ENCODE measurements at places on chromosomes 7 and 10.

- peak; percentile 60 for DNase-seq
Observed at GRCh38 chr7:149690688-149691446, 82.5 kb downstream of the ZNF467 start.

DNA sequence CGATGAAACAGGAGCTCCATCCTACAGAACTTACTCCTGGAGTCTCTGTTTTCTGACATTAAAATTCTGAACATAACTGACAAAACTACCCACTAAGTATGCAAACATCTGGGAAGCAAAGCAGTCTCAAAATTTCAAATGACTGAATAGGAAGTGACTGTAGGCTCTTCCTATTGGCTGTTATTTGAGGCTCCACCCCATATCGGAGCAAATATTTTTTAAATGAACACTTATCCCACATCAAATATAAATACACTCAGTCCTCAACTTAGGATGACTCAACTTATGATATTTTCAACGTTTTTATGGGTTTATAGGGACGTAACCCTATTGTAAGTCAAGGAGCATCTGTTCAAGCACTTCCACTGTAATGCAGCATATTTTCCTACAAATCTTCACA lies 8.8 kb downstream of the HSPA12A start:
- no peak for DNase-seq

DNA sequence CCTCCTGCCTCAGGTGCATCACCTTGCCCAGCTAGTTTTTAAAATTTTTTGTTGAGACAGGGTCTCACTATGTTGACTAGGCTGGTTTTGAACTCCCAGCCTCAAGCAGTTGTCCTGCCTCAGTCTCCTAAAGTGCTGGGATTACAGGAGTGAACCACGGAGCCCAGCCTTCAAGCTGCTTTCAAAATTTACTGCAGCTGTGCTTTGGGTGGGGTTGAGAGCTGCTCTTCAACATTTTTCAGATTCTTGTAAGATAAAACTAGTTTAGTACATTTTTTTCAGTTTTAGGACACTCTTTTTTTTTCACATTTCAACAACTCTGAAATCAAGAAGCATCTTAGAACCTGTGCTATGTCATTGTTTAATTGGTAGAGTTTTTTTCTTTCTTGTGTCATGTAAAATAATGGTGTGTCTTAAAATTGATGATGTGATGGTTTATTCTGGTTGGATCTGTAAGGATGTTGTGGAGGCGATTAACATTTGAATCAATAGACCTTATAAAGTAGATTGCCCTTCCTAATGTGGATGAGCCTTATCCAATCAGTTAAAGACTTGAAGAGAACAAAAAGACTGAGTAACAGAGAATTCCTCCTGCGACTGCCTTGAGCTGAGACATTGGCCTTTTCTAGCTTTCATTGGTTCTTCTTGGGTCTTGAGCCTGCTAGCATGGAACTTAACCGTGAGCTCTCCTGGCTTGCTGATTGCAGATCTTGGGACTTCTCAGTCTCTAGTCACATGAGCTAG lies 13.5 kb downstream of the PLEKHA8 start:
- no peak for DNase-seq

DNA sequence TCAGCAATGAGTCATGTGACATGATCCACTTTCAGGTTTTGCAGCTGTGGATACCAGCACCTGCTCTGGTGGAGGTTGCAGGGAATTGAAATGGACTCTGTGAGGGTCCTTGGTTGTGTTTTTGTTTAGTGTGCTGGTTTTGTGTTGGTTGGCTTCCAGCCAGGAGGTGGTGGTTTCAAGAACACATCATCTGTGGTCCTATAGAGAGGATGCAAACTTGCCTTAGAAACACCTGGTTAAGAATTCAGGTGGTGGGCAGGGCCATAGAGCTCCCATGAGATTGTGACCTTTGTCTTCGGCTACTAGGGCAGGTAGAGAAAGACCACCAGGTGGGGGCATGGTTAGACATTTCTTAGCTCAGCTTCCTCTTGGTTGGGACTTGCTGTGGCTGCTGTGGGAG lies 59.2 kb upstream of the CYP2C9 start:
- no peak for DNase-seq

DNA sequence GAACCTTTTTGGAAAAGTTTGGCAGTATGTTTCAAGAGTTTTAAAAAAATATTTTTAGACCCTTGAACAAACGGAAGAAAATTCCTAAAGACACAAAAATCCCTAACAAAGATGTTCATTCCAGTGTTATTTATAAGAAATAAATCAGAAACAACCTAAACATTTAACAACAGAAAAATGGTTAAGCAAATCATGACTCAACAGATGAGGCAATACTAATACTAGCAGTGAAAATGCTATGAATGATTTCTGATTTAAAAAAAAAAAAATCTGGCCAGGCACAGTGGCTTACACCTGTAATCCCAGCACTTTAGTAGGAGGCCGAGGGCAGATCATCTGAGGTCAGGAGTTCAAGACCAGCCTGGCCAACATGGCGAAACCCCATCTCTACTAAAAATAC lies 61.0 kb downstream of the ARHGAP12 start:
- DNase-seq, result no peak

- no peak for DNase-seq
Observed at GRCh38 chr7:92729172-92729571, 107.2 kb downstream of the CDK6 start.

GRCh38 chr10:8055420-8056349 lies 1.2 kb downstream of the GATA3 start:
- DNase-seq, result no peak

DNA sequence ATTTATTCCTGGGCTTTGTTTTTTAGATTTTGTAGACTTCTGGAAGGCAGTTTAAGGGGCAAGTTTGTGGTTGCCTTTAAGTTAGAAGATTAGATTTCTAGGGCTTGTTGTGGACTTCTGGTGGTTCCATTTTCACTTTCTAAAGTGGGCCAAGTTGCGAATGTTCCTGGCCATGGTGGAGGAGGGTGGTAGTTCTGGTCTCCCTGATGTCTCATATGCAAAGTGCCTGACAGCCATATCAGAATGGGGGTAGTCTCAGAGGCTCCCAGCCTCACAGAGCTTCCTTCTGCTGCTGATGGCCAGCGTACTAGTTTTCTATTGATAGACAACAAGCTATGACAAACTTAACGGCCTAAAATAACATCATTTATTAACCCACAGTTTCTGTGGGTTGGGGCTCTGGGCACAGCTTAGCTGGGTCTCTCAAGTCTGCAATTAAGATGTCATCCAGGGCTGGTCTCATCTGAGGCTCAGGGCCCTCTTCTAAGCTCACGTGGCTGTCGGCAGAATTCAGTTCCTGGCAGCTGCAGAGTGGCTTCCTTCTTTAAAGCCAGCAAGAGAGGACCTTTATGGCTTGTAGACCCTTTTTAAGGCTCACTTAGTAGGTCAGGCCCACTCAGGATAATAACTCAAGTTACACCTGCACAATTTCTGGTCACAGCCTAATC lies 44.8 kb downstream of the BMPER start:
- no peak for DNase-seq

GRCh38 chr7:156519070-156519469 lies 121.5 kb upstream of the RNF32 start:
- DNase-seq, result no peak

- DNase-seq, result no peak
Observed at GRCh38 chr7:11252011-11252607, 278.4 kb downstream of the PHF14 start.

DNA sequence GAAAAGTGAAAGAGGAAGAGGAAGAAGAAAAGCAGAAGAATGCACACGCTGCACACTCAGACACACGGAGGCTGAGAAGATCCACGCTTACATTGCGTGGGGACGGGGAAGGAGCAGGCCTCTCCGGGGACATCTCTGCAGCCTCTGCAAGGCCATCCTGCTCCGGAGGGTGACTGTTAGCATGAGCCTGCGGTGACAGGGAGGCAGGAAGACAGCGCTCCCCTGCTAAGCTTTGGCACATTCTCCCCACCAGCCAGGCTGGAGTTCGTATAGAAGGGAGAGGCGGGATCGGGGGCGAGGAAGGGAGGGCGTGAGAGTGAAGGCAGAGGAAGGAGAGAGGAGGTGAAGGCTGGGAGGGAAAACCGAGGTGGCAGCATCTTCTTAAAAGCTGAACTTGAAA lies 366.0 kb upstream of the SHH start:
- no peak for DNase-seq

DNA sequence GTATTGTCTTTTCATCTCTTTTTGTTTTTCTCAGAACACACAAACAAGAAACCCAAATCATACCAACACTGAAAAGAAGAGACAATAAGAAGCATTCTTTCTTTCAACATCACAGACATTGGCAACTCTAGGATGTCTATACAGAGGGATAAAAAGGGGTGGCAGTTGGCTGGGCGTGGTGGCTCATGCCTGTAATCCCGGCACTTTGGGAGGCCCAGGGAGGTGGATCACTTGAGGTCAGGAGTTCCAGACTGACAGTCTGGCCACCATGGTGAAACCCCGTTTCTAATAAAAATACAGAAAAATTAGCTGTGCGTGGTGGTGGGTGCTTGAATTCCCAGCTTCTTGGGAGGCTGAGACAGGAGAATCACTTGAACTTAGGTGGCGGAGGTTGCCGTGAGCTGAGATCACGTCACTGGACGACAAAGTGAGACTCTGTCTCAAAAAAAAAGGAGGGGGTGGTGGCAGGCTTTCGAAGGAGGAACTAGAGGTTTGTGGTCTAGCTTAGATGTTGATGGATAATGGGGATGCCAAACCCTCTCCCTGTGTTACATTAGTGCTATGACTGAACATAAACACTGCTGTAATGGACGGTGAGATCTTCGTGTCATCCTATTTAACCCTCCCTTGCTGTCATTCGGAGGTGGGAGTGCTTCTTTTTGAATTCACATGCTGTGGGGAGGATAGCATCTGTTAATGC lies 9.4 kb downstream of the CNNM2 start:
- no peak for DNase-seq

GRCh38 chr7:108232076-108232475 lies 101.9 kb upstream of the LAMB4 start:
- DNase-seq, result no peak

- DNase-seq, result no peak
Observed at GRCh38 chr7:3274131-3274530, 26.9 kb upstream of the SDK1 start.

DNA sequence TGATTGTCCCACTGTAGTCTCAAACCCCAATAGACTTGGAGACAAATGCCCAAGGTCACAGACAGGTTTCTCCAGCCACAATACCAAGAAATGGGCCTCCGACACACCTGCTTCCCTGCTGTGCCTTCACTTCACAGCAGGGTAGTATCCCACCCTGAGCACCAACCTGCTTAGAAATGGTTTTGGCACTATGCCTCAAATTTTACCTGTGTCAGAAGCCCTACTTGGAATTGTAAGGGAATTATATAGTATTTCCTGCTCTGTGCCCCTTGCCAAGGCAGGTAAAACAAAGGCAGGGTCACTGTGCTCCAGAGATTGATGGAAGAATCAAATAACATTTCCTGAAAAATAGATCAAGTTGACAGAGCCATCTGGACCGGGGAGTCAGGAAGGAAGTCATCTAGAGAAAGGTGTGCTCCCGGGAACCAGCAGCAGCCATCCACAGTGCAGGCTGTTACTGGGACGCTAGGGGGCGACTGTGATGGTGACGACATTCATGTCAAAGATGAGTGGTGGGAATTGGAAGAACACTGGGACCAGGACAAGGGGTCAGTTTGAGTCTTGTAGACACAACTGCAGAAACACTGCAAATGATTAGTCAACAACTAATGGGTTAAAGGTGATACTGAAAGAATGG lies 117.8 kb upstream of the AKR1E2 start:
- no peak for DNase-seq

GRCh38 chr7:96075510-96076349 lies 246.2 kb downstream of the SLC25A13 start:
- DNase-seq, result peak; percentile 83

DNA sequence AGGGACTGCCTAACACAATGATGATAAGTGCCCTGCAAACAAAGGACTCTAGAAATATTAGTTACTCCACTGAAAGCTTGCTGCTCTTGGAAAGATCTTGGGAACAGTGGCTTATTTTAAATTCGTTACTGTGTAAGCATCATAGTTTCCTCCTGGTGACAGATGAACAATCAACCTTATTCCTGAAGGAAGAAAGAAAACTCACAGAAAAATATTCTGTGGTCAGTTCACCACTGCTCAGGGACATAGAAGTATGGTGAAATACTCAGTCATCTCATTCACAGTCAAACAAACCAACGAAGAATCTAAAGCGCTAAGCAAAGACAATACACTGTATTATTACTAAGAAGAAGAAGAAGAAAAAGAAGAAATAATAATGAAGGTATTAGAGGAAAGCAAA lies 27.8 kb downstream of the MKX start:
- no peak for DNase-seq

GRCh38 chr7:66198469-66198868 lies 6.7 kb upstream of the TPST1 start:
- no peak for DNase-seq

DNA sequence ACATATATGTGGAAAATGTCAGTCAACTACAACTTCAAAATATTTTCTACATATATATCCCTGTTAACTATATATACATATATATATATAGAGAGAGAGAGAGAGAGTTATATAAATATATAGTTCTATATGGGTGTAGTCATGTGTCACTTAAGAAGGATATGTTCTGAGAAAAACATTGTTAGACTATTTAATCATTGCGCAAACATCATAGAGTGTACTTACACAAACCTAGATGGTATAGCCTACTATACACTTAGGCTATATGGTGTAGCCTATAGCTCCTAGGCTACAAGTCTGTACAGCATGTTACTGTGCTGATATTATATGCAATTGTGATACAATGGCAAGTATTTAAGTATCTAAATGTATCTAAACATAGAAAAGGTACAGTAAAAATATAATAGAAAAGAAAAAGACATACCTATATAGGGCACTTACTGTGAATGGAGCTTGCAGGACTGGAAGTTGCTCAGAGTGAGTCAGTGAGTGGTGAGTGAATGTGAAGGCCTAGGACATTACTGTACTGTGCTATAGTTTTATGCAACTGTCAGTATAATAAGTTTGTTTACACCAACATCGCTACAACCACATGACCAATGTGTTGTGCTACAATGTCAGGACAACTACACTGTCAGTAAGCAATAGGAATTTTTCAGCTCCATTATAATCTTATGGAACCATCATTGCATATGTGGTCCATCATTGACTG lies 18.0 kb upstream of the FGL2 start:
- no peak for DNase-seq

DNA sequence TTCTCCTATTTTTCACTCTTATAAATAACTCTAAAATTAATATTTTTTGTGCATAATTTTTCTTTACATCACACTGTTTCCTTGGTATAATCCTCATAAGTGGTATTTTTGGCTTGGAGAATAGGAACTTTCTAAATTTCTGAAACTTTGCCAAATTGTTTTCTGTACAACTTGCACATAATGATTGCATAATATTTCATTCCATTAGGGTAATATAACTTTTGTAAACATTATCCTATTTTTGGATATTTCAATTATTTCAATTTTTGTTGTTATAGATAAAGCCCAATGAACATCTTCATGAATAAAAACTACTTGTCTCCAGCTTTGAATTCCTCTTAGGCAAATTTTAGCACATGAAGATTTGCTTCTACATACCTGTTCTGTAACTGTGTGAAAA lies 135.9 kb downstream of the ELAPOR2 start:
- no peak for DNase-seq

GRCh38 chr7:121666306-121666705 lies 206.7 kb upstream of the PTPRZ1 start:
- DNase-seq, result no peak
